ENCODE measurements at places on chromosomes 6 and 20. TPM values are rescaled to one million over a fixed set of nuclear protein-coding genes. Genes with fewer than 3 reads are reported as not detected.

- DNase-seq = no peak
These were observed 62.0 kb upstream of the BCLAF1 start for GRCh38 chr6:136351518-136352110.

GRCh38 chr6:104326173-104327001 is 533.3 kb downstream of the HACE1 start:
- DNase-seq = no peak

DNA sequence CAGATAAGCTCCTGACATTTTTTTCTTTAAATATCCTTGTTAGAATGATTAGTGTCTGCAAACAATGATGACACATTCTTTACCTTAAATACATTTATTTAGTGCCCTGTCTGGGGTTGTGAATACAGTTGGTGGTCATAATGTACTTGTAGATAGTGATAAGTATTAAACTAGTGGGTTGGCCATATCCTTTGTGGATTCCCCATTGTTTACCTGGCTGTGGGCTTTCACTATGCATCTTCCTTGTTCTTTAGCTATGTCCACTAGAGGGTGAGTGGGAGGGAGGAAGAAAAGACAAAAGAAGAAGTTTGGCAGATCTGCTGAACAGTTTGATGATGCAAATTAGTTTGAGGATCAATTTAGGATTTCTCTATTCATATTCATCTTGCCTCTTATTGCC is 15.7 kb downstream of the HS3ST5 start:
- DNase-seq = no peak

DNA sequence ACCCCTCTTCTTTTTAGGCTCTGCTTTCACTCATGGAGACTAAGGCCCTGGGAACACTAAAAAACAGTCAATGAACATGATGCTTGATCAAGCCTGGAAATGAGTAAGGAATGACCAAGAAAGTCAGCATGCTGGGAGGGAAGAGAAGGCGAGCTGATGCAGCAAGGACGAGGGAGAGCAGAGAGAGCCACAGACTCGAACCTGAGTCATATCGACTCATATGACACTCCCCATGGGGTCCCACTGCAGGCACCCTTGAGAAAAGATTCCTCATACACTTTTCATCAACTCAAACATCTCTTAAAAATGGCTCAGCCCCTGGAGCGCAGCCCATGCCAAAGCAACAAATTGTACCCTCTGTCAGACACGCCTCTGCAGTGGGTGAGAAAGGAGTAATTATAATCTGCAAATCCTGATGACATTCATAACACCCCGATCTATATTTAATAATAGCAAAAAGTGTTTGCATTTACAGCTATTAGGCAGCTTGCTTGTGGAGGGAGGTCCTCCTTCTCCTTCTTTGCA is 127.2 kb downstream of the F13A1 start:
- no peak for DNase-seq

DNA sequence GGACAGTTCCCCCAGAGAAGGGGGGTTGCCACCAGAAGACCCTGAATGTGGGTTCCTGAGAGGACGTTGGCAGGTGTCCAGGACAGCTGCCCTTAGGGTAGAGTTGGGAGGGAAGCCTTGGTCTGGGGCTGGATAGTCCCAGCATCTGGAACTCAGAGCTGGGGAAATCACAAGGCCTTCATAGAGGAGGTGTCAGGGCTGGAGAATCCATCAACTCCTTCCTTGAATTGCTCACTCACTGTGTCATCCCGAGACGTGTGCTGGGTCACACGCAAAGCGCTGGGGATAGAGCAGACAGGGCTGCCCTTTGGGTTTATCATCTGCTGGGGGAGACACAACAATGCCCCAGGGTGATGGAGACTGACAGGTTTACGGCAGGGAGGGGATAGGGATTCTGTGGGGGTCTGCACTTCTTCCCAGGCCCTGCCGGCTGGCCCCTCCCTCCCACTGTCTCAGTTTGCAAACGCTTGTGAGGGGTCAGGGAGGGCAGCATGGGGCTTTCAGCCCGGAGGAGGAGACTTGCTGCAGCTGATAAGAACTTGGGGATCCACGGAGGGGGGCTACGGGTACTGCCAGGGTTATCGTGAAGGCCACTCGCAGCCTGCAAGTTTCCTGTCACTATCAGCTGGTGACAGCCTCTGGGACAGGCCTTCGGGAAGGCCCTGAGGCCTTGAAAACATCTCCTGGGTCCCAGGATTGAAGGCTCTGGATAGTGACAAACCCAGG is 18.6 kb downstream of the RBM38 start:
- DNase-seq = no peak

DNA sequence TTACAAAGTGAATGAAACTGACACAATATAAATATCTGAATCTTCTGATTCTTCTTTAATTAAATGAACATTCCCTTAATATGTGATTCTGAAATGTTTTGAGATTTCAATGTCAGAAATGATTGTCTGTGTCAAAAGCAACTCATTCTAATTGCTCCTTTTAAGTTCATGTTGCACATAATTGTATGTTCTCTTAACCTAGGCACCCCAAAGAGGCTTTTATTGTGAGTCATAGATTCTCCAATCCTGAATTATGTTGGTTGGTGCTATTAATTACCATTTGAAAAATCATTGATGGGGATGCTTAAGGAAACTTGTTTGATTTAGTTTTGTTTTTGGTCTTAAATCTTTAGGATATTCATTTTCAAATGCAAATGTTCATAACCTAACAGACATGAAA is 829.7 kb upstream of the CITED2 start:
- no peak for DNase-seq

DNA sequence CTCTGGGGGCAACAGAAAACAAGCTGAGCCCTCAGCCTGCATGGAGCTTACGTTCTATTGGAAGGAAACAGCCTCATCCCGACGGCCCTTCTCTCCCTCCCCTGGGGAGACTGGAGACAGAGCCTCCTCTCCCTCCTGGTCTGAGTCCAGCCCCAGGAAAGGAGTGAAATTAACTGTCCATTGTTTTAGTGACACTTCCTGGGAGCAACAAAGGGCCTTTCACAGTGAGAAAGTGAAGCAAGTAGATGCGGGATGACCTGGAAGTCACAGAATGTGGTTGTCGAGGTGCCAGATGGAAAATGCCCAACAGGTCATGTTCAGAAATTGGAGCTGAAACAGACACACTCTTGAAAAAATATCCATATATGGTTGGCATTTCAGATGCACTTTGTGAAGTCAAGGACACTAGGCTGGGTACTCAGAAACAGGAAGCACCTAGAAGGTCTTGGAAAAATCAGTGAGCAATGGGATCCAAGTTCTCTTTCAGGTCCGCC is 77.8 kb downstream of the TFAP2C start:
- DNase-seq = no peak

Gene BPIFB2
- polyA plus RNA-seq = not detected

Gene KIF25
- polyA plus RNA-seq = 0.87 TPM

Gene GNRH2
- polyA plus RNA-seq = 1.0 TPM

Gene SLC35D3
- 0.07 TPM for polyA plus RNA-seq

Gene ADNP
- 111 TPM for polyA plus RNA-seq

Gene MTFR2
- polyA plus RNA-seq = 2.6 TPM

Gene BNIP5
- 0.04 TPM for polyA plus RNA-seq

Measured in left renal pelvis (tissue), 4 donors.